ENCODE measurements at places on chromosomes 3 and 15.

GRCh38 chr15:99135194-99135593 lies 30.3 kb downstream of the SYNM start:
- DNase-seq, result no peak

DNA sequence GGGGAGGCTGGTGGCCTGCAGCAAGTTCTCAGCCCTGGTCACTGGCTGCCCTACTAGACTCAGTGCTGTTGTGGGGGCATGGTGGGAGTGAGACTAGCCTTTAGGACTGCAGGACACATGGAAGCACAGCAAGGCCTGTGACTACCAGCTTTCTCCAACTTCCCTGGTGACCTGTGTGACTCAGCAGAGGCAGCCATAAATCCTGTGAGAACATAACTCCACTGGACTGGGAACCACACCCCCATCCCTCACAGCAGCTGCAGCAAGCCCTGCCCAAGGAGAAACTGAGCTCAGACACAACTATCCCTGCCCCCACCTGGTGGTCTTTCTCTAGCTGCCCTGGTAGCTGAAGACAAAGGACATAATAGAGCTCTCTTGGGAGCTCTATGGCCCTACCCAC lies 111.3 kb downstream of the DCLK3 start:
- DNase-seq, result no peak

- DNase-seq, result no peak
These were observed 526.4 kb downstream of the SOX2 start for GRCh38 chr3:182238126-182238525.

- DNase-seq, result no peak
These were observed 100.3 kb downstream of the FSIP1 start for GRCh38 chr15:39682366-39682765.

DNA sequence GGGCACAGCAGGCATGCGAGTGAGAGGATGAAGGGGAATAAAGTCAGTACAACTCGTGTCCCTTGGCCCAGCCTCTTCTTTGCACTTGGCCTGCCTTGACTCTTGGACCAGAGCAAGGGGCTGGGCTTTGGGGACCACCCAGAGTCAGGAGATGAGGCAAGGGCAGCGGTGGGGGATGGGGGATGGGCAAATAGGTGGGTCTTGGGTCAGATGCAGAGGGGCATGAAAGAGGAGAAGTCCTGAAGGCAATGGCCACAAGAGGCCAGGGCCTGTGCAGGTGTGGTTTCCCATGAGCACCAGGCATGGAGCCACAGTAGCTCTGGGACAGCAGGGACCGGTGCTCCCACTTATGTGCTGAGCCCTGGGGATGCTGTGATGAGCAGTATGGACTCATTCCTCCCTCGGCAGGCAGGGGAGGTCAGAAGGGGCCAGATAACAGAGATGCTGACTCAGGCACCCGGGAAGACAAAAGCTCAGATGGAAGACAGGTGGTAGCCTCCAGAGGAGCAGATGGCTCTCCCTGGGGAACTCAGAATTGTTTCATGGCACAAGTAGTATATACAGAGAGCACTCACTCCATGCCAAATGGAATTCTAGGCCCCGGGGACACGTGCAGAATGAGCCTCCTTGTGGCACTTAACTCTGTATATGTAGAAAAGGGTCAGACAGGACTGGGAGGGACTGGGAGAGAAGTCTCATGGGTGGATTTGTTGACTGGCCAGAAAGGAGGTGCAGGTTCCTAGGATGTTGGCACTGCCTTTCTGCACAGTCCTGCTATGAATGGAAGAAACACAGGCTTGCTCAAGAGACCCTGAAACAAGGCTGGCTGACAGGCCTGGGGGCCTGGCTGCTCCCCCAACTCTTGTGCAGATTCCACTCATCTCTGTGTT lies 14.3 kb downstream of the ZBTB47 start:
- DNase-seq, result no peak

GRCh38 chr3:52865994-52866393 lies 31.2 kb upstream of the MUSTN1 start:
- no peak for DNase-seq

DNA sequence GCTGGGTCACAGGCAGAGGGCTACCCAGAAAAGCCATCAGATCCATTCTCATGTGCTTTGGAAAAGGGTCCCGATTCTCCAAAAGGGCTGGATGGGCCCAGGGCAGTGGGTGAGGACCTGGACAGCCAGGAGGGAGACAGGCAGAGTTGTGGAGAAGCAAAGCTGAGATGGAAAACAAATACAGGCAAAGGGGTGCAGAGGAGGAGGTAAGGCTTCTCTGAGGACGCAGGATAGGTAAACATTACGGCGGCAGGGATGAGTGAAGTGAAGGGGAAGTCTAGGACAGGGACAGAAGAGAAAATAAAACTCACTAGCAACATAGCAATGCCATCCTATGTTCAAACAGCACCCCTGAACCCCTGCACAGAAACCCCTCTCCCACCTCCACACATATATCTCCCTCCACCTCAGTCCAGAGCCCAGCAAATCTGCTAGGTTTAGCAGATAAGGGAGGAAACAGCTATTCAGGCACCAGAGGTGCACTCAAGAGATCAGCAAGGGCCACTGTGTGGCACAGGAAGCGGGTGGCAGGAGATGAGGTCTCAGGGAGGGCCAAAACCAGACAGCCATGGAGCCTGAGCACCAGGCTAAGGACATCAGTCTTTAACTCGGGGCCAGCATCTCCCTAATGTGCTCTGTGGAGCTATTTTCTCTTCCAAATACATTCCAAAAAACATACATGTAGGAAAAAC lies 51.3 kb downstream of the HOMER2 start:
- DNase-seq, result no peak

GRCh38 chr3:50208677-50209344 lies 3.7 kb downstream of the SLC38A3 start:
- DNase-seq, result no peak

GRCh38 chr3:99330281-99330680 lies 308.1 kb upstream of the COL8A1 start:
- no peak for DNase-seq

GRCh38 chr15:69145694-69146492 lies 14.5 kb upstream of the GLCE start:
- no peak for DNase-seq

DNA sequence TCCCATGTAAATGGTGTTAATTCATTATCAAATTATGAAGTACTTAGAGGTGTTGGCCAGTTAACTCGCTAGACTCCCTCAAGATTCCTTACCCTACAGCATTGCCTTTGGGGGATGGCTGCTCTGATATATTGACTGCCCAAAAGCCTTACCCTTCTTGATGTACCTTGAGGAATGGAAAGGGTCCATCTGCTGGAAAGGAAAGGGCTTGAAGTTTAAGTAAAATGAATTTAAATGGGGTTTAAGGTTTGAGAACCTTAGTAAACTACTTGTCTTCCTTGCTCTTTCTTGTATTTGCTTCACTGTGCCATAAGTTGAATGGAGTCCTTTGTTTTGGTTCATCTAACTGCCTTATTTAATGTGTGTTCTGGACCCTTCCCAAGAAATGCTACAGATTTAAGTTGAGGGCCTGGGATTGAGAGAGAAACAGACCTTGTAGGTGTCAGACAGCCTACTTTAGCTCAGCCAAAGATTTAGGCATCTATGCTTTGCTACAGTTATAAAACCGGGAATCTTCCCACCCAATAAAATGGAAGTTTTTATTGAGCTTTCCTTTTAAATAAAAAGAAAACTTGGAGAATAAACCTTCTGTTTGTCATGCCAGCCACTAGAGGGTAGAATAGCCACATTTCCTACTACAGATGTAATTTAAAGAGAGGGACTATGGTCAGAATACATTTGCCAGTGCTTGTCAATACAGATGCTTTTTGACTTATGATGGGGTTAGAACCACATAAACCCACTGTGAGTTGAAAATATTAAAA lies 25.3 kb downstream of the CMSS1 start:
- DNase-seq, result no peak

GRCh38 chr3:126491221-126492013 lies 15.7 kb upstream of the ZXDC start:
- no peak for DNase-seq

- no peak for DNase-seq
These were observed 134.2 kb upstream of the NSMCE3 start for GRCh38 chr15:29403772-29404171.

GRCh38 chr15:80977627-80978036 lies 12.0 kb downstream of the MESD start:
- DNase-seq, result no peak

DNA sequence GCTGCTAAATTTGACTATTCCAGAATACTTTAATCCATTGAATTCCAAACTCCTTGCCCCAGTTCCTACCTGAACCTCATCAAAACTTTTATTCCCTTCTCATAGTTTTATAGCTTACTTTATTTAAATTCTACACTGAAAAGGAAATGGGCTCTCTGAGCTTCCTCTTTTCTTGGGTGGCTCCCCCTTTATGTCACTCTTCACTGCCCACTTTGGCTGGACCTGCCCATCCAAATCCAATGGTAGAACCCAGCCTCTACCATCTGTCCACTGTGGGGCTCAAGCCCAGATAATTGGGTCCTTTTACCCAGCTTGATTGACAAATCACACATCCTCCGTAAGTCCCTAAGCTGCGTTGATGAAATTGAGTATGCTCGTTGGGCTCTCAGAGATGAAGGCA lies 216.5 kb downstream of the BBX start:
- DNase-seq, result no peak

GRCh38 chr3:49026536-49026935 lies 2.7 kb downstream of the IMPDH2 start:
- DNase-seq, result no peak

GRCh38 chr3:119239206-119239820 lies 1.4 kb downstream of the B4GALT4 start:
- no peak for DNase-seq

- DNase-seq, result no peak
These were observed 12.6 kb upstream of the SHISA5 start for GRCh38 chr3:48516571-48516970.

- DNase-seq, result no peak
These were observed 11.3 kb downstream of the SEMA4B start for GRCh38 chr15:90212221-90213098.

- DNase-seq, result no peak
These were observed 7.8 kb upstream of the DAG1 start for GRCh38 chr3:49462222-49462621.

- no peak for DNase-seq
These were observed 19.9 kb upstream of the LRRC2 start for GRCh38 chr3:46585799-46586693.

GRCh38 chr3:87473944-87474343 lies 197.6 kb upstream of the POU1F1 start:
- DNase-seq, result no peak

GRCh38 chr15:48411971-48412591 lies 80.9 kb downstream of the DUT start:
- no peak for DNase-seq

DNA sequence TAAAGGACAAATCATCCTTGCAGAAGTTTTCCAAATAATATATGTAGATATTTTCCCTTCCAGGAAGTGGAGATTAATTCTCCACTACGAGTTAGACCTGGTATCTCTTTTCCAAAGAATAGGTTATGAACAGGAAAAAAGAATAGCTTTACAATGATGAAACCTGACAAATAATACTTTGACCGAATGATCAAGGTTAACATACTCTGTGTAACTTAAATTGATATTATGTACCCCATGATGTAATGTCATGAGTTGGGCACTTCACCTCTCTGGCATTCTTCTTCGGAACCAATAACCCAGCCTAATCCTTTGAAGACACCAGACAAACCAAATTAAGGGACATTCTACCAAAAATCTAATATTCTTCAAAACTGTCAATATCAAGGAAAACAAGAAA lies 48.7 kb upstream of the CNTN3 start:
- DNase-seq, result no peak

DNA sequence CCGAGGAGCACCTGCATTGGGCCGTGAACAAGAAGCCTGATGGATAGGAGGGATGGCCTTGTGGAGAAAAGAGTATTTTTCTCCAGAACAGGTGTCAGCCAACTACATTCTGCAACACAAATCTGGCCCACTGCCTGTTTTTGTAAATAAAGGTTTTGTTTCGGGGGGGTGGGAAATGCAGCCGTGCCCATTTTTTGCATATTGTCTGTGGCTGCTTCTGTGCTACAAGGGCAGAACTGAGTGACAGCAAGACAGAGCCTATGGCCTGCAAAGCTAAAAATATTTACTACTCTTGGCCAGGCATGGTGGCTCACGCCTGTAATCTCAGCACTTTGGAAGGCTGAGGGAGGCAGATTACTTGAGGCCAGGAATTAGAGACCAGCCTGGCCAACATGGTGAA lies 95.9 kb upstream of the AKAP13 start:
- no peak for DNase-seq

- no peak for DNase-seq
These were observed 300.7 kb upstream of the ROBO1 start for GRCh38 chr3:80068459-80068858.

- DNase-seq, result no peak
These were observed 109.2 kb upstream of the STT3B start for GRCh38 chr3:31423482-31423881.

DNA sequence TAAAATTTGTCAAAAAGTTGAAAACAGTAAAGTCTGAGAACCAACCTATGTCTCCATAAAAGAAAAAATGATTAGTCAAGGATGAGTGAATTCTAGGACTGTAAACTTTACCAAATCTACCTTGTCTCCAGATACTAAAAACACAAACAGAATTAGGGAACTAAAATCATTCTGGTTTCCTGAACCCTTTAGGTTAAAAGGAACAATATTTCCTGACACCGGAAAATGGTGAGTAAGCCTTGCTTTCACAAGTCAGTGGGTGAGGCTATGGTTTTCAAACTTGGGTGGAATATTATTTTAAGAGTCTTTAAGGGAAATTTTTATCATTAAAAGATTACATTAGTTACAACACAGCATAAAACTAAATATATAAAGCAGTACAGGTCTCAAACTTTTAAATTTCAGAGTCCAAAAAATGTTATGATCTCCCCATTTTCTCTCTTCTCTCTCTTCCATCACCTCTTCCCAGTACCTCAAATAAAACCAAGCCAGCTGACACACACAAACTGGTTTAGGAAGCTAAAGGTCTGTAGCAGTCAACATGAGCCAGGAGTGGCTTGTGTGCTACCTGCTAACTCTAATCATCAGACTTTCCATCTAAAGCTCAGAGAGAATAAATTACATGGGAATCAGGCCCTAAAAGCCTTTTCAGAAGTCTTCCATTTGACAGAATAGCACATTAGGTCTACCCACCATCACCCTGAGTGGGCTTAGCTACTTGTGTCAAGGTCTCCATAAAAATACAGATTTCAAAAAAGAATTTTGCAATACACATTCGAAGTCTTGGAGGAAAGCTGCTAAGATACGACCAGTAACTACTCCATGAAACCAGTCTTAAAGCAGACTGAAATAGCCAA lies 2.2 kb downstream of the SLC12A6 start:
- DNase-seq, result no peak
